ENCODE measurements at places on chromosomes 13 and 19. TPM values are rescaled to one million over a fixed set of nuclear protein-coding genes. Genes with fewer than 3 reads are reported as not detected.

Gene IGFL3
- 0.78 TPM for total RNA-seq

Gene RNF225
- 0.31 TPM for total RNA-seq

Gene PRRG2
- 8.2 TPM for total RNA-seq

Gene CARD8
- 4.9 TPM for total RNA-seq

Gene TMEM86B
- 0.95 TPM for total RNA-seq

Gene CGB5
- total RNA-seq: not detected

Gene POU2F2
- total RNA-seq: 25.6 TPM

Gene ERCC2
- total RNA-seq: 18.0 TPM

Gene CACTIN
- 31.4 TPM for total RNA-seq

Gene NLRP9
- total RNA-seq: not detected

Gene GNG8
- not detected for total RNA-seq

Gene CEACAM3
- total RNA-seq: not detected

Gene ATXN8OS
- not detected for total RNA-seq

Gene SSC5D
- 0.31 TPM for total RNA-seq

Gene FGF21
- not detected for total RNA-seq

Gene VAV1
- total RNA-seq: 5.6 TPM

Gene ZFP14
- 0.15 TPM for total RNA-seq

Gene IFNL1
- total RNA-seq: not detected

Gene MAU2
- total RNA-seq: 9.5 TPM

Gene ZNF99
- total RNA-seq: not detected
